Cortex of kidney (tissue), 1 donor: ENCODE measurements at places on chromosomes 13 and 19.

GRCh38 chr13:28843639-28844038 is 23.5 kb downstream of the MTUS2 start:
- no peak for DNase-seq

DNA sequence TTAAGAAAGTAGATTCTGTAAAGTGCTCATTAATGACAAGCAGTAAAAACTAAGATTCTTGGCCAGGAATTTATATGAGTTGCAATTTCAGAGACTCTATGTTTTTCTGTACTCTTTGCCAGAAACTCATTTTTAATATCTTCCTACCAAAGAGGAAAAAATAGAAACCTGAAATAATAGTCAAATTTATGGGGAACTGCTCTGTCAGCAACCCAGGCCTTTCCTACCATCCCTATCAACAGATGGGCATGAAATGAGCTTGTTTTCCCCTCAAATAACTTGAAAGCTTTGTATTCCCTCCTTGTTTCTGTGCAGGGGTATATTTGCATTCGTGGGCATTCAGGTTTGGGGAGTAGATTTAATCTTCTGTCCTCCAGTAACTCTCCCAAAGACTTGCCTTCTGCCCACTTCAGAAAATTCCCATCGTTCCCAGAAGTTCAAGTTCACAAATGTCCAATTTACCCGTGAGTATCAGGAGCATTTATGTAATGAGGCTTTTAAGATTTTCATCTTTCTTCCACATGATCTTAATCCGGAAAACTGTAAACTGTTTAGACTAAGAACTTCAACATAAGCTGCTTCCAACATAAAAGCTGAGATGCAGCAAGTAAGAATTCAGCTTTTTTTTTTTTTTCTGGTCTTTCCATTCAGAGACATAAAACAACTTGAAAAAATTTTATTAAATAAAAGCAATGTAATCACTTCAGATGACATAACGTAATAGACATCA is 363.1 kb downstream of the EFNB2 start:
- no peak for DNase-seq

- DNase-seq, result no peak
Measured at GRCh38 chr13:96492766-96493165, 402.9 kb downstream of the HS6ST3 start.

GRCh38 chr19:40756502-40757110 is 5.6 kb downstream of the SNRPA start:
- DNase-seq, result no peak

DNA sequence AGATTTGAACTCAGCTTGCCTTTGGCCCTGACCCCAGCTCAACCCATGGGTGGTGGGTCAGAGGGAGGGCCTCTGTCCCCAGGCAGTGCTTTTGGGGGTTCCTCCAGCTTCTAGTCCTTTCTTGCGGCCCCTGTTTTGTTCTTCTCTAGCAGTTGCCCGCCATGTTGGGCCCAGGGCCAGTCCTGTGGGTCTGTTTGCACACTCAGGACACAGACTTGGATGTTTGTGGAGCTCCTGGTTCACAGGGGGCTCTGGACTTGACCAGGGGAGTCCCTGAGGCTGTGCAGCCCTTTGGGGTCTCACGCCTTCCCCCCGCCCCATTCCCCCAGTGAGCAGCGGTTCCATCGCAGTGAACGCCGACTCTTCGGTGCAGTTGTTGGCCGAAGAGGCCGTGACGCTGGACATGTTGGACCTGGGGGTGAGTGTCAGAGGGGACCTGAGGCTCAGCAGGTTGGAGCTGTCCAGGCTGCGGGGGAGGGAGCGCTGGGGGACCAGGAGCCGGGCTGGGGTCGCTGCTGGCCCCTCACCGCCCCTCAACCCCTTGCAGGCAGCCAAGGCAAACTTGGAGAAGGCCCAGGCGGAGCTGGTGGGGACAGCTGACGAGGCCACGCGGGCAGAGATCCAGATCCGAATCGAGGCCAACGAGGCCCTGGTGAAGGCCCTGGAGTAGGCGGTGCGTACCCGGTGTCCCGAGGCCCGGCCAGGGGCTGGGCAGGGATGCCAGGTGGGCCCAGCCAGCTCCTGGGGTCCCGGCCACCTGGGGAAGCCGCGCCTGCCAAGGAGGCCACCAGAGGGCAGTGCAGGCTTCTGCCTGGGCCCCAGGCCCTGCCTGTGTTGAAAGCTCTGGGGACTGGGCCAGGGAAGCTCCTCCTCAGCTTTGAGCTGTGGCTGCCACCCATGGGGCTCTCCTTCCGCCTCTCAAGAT is 2.5 kb downstream of the ATP5F1D start:
- no peak for DNase-seq

- DNase-seq, result no peak
Measured at GRCh38 chr13:94464771-94465170, 14.7 kb downstream of the DCT start.
